ENCODE measurements at places on chromosomes 3 and 15.

GRCh38 chr15:48647962-48648361 lies 2.5 kb upstream of the FBN1 start:
- no peak for DNase-seq

GRCh38 chr15:55357774-55358173 lies 38.8 kb downstream of the PIGB start:
- no peak for DNase-seq

DNA sequence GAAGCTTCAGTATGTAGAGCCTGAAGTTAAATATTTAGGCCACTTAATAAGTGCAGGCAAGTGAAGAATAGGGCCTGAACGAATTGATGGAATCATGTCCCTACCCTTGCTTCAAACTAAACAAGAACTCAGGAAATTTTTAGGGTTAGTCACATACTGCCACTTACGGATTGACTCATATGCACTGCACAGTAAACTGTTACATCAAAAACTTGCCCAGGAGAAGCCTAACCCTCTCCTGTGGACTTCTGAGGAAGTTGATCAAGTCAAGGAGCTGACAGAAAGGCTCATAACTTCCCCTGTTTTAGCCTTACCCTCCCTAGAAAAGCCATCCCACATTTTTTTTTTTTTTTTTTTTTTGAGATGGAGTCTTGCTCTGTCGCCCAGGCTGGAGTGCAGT lies 20.6 kb upstream of the KBTBD12 start:
- no peak for DNase-seq

DNA sequence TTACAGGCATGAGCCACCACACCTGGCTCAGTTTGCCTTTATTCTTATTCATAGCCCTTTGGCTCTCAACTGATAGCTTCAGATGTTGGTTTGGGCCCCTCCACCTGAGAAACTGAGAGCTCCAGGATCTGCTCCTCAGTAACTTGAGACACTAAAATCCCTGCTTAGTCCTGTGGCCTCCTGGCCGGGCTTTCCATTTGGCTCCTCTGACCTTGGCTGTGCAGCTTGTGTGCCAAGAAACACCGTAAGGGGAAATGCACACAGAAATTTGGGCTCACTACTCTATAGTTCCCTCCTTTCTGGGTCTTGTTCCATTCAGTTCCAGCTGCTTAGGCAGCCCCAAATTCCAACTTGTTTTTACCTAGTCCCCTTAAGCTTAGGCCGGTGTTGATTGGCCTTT lies 24.9 kb downstream of the NIPA2 start:
- no peak for DNase-seq
